ENCODE measurements at places on chromosomes 16 and 17.

DNA sequence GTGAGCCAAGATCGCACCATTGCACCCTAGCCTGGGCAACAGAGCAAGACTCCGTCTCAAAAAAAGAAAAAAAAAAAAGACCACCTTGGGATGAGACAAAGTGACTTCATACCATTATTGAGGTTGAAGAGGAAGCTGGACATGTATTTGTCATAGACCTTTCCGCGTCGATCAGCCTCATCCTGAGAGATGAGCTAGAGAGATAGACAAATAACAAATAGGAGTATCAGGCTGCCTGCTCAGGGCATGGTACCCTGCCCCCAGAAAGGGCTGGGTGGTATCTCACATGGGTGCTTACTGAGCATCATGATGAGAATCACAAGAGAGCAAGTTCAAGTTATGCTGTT, 22.1 kb downstream of the CNTNAP1 start:
- no peak for DNase-seq

DNA sequence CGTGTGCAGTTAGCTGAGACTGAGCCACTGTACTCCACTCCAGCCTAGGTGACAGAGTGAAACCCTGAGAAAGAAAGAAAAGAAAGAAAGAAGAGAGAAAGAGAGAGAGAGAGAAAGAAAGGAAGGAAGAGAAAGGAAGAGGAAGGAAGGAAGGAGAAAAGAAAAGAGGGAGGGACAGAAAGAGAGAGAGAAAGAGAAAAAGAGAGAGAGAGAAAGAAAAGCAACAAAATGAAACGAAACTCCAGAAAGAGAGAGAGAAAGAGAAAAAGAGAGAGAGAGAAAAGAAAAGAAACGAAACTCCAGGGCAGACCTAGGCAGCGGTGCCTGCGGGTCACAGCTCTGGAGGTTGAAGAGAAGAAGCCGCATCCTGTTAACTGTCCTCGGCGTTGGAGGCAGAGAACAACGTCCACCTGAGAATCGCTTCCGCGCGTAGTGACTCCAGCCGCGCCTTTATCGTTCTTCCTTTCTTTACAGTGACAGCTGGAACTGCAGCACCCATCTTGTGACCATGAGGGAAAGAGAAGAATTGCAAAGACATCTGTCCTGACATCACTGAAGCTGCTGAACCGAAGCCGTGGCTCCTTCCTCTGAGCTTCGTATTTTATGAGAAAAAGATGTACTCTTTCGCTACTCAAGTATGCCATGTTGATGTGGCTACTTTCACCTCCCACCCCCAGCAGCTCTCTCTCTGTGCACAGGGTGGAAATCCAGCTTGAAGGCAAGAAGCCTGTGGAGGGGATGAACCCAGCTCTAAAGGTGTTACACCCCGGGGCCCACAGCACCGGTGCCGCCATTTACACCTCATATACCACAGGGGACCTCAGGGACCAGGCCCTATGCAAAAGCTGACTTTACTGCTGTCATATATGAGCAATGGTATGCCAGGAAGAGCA, 56.9 kb upstream of the DOC2B start:
- no peak for DNase-seq

GRCh38 chr17:36920032-36921005, 17.0 kb upstream of the LHX1 start:
- DNase-seq = no peak

DNA sequence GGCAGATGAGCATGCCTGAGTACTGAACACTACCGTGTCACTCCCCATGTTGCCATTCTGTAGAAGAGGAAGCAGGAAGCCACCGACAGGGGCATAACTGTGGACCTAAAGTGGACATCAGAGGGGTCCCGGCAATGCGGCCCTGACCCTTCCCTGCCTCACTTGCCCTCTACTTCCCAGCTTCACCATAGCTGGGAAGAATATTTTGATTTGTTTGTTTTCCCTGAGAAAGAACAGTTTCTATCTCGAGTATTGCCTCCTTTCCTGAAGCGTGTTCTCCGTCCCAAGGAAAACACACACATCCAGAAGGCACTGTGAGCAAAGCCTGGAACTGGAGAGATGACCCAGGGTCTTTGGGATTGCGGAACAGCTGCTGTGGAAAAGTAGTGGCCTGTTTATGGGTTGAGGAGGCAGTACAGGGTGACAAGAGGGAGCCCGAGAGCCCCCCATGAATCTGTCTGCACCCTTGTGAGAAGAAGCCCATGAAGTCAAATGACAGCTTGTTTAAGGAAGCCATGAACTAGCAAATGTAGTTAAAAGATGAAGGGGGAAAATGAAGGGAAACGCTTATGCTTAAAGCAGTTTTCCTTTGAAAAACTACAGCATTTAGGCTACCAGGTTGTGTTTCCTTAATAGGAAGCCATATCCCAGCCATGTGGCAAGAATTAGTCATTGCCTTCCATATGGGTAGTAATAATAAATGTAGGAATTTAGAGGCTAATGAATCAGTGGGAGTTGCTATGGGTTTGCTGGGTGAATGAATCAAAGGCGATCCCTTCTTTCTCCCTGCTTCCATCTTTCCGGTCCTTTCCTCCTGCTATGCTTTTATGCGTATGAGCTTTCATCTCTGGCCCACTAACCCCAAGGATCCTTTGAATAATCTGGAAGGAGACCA, 90.0 kb upstream of the TBX2 start:
- DNase-seq = no peak

DNA sequence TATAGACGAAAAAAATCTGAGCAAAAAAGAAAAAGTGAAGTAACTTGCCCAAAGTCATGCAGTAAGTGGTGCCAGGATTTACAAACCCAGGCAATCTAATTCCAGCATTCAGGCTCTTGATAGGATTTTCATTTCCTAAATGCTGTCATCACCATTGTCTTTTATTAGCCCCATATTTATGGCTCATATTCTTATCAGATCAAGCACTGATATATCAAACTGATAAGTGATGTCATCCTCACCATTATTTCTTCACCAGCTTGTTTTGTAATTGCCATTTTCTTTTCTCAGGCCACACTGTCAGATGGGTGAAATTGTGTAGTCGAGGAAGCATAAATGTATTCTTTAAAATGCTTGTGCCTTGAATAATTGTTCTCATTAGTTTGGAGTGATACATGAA, 1.3 kb downstream of the RAD51C start:
- no peak for DNase-seq

GRCh38 chr17:80181431-80181830, 11.6 kb downstream of the CARD14 start:
- DNase-seq = no peak

DNA sequence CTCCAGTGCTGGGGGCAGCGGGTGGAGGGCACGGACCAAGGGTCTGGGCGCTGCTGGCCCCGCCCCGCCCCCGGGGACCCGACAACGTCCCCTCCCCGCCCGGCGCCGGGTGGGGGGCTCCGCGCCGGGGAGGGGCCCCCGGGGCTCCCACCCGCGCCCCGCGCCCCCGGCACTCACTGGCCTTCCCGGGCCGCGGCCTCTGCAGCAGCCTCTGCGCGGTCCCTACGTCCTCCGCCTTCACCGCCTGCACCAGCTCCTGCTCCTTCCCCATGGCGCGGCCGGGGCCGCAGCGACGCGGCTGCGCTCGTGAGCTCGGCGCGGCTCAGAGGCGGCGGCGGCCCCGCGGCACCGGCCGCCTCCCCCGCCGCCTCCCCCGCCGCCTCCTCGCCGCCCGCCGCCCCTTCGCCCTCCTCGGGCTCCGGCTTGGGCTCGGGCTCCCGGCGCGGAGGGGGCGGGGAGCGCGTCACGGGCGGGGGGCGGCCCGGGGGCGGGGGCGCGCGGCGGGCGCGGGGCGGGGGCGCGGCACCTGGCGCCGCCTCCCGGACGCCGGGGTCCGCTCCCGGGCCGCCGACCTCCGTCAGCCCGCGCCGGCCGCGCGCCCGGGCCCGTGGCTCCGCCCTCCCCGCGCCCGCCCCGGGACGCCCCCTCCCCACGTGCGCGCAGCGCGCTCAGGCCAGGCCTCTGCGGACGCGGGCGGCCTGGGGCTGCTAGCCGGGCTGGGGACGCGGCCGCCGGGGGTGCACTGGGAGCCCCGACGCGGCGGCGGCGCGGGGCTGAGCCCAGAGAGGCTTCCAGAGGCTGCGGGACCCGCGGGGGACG, at the start of gene CASKIN1:
Gene CASKIN1 (minus strand): TSS at position 444 of the 819 bp plus-strand sequence. CDS start 173 bp downstream, at position 271.
- no peak for DNase-seq

GRCh38 chr17:63753215-63753614, 11.6 kb upstream of the STRADA start:
- DNase-seq = no peak

DNA sequence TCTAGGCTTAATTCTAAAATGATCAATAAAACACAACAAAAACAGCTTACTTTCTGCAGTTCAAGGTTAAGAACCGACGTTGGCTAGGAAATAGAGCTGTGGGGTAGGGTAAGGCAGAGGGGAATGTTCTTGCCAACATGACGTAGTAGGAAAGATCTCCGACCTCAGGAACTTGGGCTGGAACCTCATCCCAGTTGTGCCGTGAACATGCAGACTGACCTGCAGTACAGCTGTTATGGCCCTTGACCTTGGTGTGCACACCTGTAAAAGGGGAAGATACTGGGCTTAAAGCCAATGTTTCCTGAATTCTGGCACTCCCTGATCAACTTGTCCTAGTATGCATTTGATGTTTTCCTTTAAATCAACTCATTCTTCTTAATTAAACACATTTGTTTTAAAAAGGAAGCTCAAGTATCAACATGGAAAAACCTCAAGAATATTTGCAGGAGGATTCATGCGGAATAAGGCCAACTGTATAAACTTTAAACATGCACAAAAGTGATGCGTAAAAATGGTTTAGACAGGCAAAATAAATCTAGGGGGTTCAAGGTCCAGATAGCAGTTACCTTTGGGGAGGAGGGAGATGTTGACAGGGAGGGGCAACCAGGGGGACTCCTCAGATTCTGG, 14.2 kb upstream of the SLC6A2 start:
- no peak for DNase-seq

GRCh38 chr16:19860166-19861041, 24.2 kb downstream of the GPRC5B start:
- no peak for DNase-seq

GRCh38 chr16:65318138-65318537, 196.3 kb upstream of the CDH11 start:
- no peak for DNase-seq

DNA sequence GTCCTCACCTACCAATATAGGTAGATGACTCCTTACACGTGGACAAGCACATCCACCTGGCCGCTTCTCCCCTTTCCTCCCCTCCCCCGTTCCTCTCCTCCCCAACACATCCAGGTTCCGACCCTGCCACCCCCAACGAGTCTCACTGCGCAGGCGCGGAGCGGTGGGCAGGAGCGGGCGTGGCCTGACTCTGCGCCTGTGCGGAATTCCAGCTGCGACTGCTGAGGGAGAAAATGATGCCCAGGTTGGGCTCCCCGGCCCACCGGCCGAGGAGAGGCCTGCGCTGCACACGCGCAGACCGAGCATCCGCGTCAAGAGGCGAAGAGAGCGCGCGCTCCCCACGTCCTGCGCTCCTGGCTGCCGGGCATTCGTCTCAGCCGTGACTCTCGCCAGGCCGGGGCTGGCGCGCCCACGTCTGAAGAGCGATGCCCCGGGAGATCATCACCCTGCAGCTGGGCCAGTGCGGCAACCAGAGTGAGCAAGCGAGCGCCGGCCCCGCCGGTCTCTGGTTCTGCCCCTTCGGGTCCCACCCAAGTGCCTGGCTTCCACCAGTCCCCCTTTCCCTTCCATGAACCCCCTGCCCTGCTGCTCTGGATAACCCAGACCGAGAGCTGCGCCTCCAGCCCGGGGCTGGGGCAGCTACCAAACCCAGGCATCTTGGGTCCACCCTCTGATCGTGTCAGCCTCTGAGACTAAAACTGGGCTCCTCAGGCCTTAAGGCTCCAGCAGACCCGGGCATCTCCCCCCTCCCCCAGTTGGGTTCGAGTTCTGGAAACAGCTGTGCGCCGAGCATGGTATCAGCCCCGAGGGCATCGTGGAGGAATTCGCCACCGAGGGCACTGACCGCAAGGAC, at the start of gene TUBG2:
Gene TUBG2 (plus strand): TSS at position 206 of the 853 bp plus-strand sequence. CDS start 220 bp downstream, at position 426.
- peak; percentile 86 for DNase-seq

DNA sequence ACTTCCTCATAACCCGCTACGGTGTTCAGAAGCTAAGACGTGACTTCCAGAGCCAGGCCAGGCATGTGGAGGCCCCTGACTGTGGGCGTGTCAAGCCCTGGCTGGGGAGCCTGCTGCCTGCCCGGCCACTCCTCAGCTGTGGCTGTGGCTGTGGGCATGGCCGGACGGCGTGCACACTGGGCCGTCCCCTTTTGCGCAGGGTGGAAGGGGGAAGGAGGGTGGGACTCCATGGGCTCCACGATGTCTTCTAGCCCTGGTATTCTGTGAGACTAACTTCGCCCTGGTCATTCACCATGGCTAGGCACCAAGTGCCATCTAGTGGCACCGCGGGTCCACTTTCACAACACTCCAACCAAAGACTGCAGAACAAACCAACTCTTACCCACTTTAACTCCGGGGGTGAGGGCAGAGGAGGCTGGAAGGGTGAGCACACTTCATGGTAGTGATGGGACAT, 67.9 kb downstream of the N4BP1 start:
- DNase-seq = no peak

DNA sequence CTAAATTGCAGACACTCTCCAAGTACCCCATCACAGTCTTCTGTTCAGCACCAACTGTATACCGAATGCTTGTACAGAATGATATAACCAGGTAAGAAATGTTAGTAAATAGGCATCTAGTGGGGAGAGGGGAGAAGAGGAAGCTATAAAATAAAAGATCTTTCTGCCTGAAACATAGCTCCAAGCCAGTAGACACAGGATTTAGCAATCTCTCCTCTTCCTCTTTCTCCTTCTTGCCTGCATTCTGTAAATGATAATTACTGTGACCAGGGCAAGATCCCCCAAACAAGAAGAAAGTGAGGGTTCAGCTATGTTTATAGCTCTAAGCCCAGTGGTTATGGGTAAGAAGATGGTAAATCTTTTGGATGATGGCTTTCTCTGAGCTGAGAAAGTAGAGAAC, 17.9 kb downstream of the ACSM3 start:
- no peak for DNase-seq

GRCh38 chr16:70713342-70713741, 27.5 kb upstream of the MTSS2 start:
- no peak for DNase-seq

- no peak for DNase-seq
Measured at GRCh38 chr17:81804559-81805399, 829 bp downstream of the GCGR start.

DNA sequence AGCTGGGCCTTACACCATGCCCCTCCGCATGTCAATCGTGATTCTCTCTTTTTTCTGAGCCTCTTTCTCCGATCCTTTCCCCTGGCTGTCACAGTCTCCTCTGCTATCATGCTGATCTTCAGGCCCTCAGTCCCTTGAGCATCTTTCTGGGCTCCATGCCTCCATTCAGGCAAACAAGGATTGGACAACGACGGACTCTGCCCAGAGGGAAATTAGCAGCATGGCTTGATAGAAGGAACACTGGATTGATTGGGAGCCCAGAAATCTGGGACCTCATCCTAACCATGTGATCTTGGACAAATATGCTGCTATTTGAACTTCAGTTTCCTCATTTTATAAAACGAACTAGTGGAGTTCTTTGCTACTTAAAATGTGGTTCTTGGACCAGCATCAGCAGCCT, 19.6 kb upstream of the PHF12 start:
- DNase-seq = no peak

- no peak for DNase-seq
Measured at GRCh38 chr16:80883816-80884215, 79.4 kb upstream of the CDYL2 start.

GRCh38 chr17:47891545-47892088, 4.4 kb upstream of the SP2 start:
- no peak for DNase-seq
